Liver (tissue), 10 donors: ENCODE measurements at places on chromosomes 5 and 9. TPM values are rescaled to one million over a fixed set of nuclear protein-coding genes. Genes with fewer than 3 reads are reported as not detected.

GRCh38 chr9:124829334-124829669 lies 24.0 kb upstream of the WDR38 start:
- no peak for DNase-seq
- H3K27ac ChIP-seq: no peak overlapping the region
- no peaks in the 10 kb centered on the region for H3K27me3 ChIP-seq
- H3K4me3 ChIP-seq: no peak overlapping the region
- no peaks in the 10 kb centered on the region for H3K4me1 ChIP-seq

DNA sequence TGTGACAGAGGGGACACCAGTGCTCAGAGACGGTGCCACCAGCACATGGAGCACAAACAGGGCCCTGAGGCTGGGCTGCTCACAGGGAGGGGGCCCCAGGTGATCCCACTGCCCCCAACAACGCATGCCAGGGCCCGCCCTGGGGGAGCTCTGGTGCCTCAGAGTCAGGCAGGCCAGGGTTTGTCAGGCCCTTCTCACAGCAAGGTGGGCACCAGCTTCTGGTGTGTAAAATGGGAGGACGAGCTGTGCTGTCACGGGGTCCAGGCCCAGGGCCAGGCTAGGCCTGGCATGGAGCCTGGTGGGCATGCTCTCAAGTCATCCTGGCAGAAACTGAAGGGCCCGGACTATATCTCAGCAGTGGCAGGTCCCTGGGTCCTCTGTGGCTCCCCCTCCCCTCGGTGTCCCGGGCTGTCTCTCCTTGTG lies 34.5 kb downstream of the PRRT1B start:
- H3K4me3 ChIP-seq: no peak overlapping the region
- H3K36me3 ChIP-seq: peaks cover 4% of the 10 kb centered on the region
- H3K27me3 ChIP-seq: no peaks in the 10 kb centered on the region
- no peak overlapping the region for H3K27ac ChIP-seq
- peaks cover 18% of the 10 kb centered on the region for H3K4me1 ChIP-seq

PFN3 gene
- not detected for total RNA-seq

DNA sequence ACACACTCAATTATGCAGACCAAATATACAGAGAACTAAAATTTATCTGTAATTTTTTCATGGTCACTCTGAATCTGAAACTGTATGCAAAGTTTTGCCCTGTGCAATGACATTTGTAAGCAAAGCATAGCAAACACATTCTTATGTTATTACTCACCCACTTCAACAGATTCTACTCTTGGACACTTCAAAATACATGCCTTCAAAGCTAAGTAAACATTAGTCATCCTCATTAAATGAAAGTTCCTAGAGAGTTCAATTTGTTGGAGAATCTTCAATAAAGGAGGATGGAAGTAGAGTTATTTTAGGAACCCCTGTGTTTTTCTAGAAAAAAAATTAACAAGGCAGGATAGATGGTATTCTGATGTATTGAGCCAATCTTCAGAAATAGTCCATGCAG lies 639.7 kb upstream of the C9orf72 start:
- H3K36me3 ChIP-seq: no peaks in the 10 kb centered on the region
- no peak for DNase-seq
- no peak overlapping the region for H3K4me3 ChIP-seq
- H3K27ac ChIP-seq: no peak overlapping the region

SIMC1 gene
- total RNA-seq: 2.5 TPM

GPR150 gene
- total RNA-seq: 0.08 TPM
